ENCODE measurements at places on chromosomes 12 and 14.

GRCh38 chr14:69485315-69485660, 760 bp downstream of the PLEKHD1 start:
- no peak for DNase-seq

GRCh38 chr12:15830538-15830937, 41.4 kb upstream of the EPS8 start:
- no peak for DNase-seq

DNA sequence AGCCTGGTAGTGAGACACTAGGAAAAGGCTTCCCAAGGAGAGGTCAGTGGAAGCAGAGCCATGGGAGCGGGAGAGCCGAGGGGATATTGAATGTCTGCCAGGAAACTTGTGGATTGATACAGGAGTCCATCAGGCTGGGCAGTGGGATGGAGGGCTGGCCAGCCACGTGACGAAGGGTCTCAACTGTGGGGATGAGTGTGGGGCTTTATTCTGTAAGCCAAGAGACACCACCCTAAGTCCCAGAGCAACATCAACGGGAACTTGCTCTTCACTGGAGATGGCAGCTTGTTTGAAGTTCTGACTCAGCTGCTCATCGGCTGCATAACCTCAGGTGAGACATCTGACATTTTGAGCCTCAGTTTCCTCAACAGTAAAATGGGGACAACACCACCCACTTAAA, 197.8 kb downstream of the VRK1 start:
- no peak for DNase-seq

GRCh38 chr14:54348001-54348611, 48.7 kb upstream of the CDKN3 start:
- DNase-seq: no peak

- DNase-seq: no peak
Measured at GRCh38 chr12:71782017-71782416, 27.4 kb downstream of the RAB21 start.

DNA sequence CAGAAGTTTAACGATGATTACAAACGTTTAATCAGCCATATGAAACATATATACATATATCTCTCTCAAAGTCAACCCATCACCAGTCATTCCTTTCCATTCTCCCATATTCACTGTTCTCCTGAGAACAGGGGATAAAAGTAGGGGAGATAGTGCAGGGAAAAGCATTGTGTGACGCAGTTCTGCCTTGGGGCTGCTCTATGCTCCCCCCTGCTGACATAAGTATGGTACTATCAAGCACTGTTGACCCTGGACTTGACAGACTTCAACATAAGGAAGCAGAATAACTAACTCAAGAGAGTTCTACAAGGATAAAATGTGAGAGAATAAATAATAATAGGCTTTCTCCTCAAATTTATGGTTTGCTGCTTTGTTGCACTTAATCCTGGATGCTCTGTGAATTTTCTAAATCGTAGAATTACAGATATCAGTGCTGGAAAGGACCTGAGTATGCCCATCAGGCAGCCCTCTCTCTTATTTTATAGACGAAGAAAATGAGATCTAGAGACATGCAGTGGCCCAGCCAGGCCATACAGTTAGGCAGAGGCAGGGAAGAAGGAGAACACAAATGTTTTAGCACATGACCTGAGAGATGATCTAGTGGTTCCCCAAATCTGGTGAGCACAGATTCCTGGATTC, 87.2 kb downstream of the SCN8A start:
- no peak for DNase-seq

GRCh38 chr14:100568998-100569733, 18.1 kb downstream of the BEGAIN start:
- no peak for DNase-seq

GRCh38 chr14:28761438-28762291, 4.9 kb upstream of the FOXG1 start:
- DNase-seq: no peak

DNA sequence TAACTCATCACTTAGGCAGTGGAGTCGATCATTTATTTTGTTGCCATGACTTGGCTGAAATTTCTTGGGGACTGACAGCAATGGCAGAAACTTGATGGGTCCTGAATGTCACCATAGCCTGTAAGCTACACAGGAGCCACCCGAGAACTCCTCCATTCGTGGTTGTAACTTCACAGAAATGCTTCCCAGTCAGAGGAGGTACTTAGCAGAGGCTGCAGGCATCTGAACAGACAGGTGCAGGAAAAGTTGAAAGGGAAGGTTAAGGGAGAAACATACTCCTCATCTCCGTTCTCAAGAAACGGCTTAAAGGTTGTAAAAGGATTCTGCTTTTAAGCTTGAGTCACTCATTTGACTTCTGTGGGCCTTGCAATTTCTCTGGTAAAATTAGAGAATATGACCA, 47.7 kb downstream of the ETV6 start:
- no peak for DNase-seq

GRCh38 chr12:114347861-114348260, 58.1 kb downstream of the TBX5 start:
- no peak for DNase-seq

DNA sequence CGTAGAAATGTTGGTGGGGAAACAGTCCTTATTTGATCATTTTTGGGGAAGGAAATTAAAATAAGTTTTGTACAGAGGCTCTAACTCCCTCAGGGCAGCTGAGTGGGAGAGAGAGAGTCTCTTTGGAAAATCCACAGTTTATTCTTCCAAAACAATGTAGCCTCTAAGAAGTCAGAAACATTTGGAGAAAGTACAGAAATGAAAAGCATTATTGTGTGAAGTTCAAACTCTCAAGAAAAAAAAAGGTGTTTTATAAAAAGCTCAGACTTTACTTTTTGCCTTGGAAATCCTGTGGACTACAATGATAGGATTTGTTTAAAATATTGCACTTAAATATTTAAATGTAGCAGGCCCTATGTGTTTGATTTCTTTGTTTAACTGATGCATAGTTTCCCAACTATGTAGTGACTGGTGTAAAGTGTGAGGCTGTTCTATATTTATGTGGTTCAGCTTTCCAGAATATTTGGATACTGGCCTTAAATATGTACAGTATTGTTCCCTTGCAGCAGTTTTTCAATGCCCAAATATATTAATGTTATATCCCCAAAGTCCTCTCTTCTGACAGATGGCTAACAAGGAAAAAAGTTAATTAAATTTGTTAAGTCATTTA, 82.0 kb upstream of the OTOGL start:
- no peak for DNase-seq

- no peak for DNase-seq
Measured at GRCh38 chr14:77364146-77364545, 12.7 kb downstream of the TMED8 start.

DNA sequence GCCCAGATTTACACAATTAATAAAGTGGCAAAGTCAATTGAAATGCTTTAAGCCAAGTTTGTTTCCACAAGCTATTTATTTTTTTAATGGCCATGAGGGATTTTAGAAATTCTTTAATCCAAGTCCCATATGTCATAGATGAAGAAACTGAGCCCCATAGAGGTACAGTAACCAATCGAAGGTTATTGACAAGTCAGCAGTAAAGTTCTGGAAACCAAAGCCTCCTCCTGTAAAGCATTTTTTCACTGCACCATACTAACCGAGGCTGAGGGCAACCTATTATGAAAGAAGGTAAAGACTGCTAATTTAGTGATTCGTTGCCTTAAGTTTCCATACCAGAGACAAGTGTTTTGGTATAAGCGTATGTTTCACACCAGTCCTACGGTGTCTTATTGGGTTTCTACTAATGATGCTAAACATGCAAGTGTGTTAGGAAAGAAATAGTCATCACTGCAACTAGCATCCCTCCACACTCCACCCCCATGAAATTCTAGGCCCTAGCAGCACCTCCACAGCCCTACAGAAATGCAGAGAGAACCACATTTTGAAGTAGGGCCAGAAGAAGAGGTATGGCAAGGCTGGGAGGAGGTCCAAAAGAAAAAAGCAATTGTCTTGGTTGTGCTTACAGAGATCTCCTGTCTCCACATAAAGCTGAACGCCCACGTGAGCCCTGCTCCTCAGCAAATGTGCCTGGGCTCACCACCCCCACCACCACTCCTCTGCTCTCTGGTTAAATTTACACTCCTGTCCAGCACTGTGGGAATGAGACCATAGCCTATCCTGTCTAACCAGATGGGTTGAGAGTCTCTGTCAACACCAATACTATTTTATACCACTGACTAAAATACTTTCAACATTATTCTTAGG, 271.1 kb upstream of the G2E3 start:
- no peak for DNase-seq

DNA sequence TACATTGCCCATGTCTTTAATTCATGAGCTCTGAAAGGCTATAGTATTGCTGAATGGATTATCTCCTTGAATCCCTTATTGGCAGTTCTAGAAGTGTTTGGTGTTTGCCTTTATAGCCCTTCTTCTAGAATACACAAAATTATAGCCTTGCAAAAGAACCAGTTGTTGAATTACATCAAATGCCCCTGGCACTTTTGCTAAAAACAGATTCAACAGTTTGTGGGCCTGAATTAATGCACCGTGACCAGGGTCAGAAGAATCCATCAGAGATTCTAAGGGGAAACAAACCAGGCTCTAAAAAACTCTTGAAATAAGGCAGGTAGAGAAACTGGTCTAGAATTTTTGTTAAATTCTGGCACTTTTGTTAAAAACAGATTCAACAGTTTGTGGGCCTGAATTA, 197.8 kb downstream of the SOX5 start:
- no peak for DNase-seq

DNA sequence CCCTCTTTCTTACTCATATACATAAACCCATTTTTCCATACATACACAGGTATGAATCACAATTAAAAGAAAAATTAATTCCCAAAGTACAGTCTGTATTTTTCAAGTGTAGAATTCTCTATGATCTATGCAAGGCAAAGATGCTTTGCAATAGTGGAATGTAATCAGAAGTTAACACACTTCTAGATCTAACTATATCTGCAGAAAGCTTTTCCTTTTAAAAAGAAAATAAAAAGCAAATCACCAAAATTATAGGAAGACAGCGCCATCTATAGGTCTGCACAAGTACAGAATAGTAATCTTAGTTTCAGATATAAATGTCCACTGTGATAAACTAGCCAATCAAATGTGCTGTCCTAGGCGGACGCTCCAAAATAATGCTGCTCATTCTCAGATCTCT, 22.0 kb downstream of the SLC25A21 start:
- no peak for DNase-seq

DNA sequence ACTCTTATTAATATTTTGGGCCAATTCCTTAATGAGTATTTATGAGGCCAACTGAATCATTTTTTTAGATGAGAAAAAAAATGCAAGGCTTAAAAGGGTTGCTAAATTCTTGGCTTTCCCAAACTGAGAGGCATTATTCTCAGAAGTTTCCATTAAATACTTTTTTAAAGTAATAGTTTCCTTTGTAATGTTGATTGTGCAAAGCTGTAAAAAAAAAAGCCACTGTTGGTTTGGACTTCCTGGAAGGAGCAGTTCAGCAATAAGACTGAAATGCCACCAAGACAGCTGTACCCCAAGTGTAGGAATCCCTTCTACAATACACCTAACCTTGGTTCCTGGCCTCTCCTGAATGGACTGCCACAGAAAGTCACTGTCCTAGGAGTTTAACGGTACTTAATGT, 231.3 kb downstream of the MON2 start:
- DNase-seq: no peak

DNA sequence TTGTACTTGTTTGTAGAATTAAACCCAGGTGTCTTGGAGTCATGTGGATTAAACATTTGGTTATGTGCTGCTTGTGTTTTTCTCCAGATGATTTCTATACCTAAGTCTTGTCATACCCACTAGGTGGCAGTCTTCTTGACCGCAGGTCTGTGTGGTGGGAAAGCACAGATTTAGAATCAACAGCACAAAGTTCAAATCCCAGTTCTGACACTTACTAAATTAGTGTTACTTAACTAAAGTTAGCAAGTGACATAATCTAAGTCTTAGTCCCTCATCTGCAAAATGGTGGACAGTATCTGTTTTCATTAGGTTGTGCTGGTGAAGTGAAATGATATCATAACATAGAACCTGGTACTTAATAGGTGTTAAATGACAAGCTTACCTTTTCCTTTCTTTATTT, 151.0 kb upstream of the ARHGAP5 start:
- no peak for DNase-seq

- no peak for DNase-seq
Measured at GRCh38 chr12:132166093-132166492, 21.8 kb downstream of the NOC4L start.

DNA sequence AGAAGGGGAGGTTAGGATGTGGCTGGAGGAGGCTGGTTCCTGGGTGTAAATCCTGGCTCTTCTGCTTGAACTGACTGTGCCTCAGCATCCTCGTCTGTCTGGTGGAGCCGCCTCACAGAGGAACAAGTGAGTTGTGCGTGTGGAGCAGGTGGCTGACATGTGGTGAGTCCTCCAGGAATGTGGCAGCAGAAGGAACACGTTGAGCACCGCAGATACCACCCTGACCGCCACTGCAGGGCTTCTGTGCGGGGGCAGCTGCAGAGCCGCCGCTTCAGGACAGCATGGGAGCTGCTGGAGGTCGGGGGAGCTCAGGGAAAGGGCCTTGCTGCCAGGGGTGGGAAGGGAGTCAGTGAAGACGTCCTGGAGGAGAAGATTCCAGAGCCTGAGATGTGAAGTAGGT, 48.9 kb downstream of the TRAF3 start:
- DNase-seq: no peak

GRCh38 chr14:76826122-76826521, at the start of gene LRRC74A:
TSS of gene LRRC74A (plus strand) at chr14:76826408. CDS start at chr14:76826698, 290 bp downstream.
- DNase-seq: no peak

DNA sequence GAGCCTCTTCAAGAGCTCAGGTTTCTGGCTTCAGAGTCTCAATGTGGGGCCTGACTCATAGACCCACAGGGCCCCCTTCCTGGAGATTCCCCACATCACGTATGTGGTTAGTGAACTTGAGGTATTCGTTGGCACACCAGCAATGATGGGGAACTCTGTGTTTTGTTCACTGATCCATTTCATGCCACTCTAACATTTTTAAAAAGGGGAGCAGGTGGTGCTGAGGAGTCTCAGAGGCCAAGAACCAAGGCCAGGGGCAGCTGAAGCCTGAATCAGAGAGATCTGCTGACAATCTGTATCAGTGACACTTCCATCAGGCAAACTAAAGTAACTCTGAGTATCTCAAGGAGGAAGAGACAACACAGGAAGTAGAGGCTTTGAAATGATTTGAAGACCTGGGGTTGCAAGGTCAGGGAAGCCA, 323.4 kb downstream of the VRK1 start:
- DNase-seq: peak; percentile 6

Measured in T-helper 9 cell (primary cell).